ENCODE measurements at places on chromosomes 3 and 15.

DNA sequence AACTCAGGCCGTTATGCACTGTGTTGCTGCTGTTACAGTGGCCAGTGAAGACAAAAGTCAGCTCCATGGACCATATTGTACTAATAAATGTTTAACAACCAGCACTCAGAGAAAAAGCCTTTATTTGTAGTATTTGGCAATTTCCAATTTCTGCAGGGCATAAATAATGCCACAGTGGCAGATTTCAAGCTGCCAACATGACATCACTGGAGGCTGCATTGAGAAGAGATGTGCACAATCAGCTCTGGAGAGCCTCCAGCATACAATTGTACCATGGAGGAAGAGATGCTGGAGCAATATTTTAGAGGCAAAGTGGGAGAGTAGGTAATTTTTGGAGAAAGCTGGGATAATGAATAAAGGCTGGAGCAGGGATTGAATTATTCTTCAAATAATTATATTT is 9.7 kb upstream of the ALCAM start:
- no peaks in the 10 kb centered on the region for H3K36me3 ChIP-seq
- H3K4me1 ChIP-seq: peaks cover 49% of the 10 kb centered on the region
- no peak overlapping the region for H3K4me3 ChIP-seq
- DNase-seq: no peak
- H3K27ac ChIP-seq: no peak overlapping the region

GRCh38 chr15:87949151-87949574 is 307.4 kb downstream of the NTRK3 start:
- H3K36me3 ChIP-seq: no peaks in the 10 kb centered on the region
- H3K4me3 ChIP-seq: no peak overlapping the region
- no peak for DNase-seq
- H3K27ac ChIP-seq: no peak overlapping the region

DNA sequence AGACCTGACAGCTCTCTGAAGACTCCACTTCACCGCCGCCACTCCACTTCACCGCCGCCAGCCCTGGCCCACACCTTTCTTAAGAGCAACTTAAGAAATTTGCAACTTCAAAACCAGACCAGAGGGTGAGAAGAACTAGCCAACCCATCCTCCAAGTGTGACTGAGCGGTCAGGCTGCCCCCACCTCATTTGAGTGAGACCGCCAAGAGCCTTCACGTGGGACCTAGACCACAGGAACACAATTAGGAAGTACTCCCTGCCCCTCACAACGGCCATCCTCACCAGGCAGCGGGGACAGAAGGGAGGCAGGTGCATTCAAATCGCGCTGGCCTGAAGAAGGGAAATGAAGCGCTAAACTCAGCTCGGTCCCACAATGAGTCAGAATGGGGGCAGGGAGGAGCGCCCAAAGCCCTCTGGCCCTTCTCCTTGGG is 156.8 kb upstream of the BCL6 start:
- no peaks in the 10 kb centered on the region for H3K36me3 ChIP-seq
- no peak overlapping the region for H3K27ac ChIP-seq
- H3K27me3 ChIP-seq: peaks cover 3% of the 10 kb centered on the region
- DNase-seq: no peak

DNA sequence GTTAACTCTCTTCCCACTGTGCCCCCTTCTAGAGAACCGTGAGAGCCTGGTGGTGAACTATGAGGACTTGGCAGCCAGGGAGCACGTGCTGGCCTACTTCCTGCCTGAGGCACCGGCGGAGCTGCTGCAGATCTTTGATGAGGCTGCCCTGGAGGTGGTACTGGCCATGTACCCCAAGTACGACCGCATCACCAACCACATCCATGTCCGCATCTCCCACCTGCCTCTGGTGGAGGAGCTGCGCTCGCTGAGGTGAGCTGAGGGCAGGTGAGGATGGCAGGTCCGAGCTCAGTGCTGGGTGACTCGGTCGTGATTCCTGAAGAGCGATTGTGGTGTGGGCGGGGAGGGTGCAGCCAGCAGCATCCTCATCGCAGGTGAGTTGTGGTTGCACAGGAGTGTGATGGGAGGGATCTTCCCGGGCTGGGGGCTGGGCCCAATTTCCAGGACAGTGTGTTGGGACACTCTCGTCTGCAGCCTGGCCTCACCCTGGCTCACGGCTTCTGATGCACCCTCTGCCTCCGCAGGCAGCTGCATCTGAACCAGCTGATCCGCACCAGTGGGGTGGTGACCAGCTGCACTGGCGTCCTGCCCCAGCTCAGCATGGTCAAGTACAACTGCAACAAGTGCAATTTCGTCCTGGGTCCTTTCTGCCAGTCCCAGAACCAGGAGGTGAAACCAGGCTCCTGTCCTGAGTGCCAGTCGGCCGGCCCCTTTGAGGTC is 8.0 kb downstream of the MCM2 start:
- no peaks in the 10 kb centered on the region for H3K27me3 ChIP-seq
- peaks cover 4% of the 10 kb centered on the region for H3K4me1 ChIP-seq
- H3K27ac ChIP-seq: no peak overlapping the region
- DNase-seq: no peak
- H3K4me3 ChIP-seq: no peak overlapping the region
- H3K36me3 ChIP-seq: peaks cover 20% of the 10 kb centered on the region

GRCh38 chr3:146466604-146467003 is 2.8 kb downstream of the PLSCR2 start:
- H3K4me1 ChIP-seq: no peaks in the 10 kb centered on the region
- no peaks in the 10 kb centered on the region for H3K27me3 ChIP-seq
- H3K4me3 ChIP-seq: no peak overlapping the region
- peak; percentile 37 for DNase-seq
- no peaks in the 10 kb centered on the region for H3K36me3 ChIP-seq

DNA sequence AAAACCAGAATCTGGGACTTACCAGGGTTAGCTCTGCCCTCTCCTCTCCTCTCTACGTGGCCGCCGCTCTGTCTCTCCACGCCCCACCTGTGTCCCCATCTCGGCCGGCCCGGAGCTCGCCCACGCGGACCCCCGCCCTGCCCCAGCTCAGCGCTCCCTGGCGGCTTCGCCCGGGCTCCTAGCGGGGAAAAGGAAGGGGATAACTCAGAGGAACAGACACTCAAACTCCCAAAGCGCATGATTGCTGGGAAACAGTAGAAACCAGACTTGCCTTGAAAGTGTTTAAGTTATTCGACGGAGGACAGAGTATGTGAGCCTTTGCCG is 5.4 kb downstream of the ISL2 start:
- peaks cover 96% of the 10 kb centered on the region for H3K27me3 ChIP-seq
- H3K4me1 ChIP-seq: peaks cover 21% of the 10 kb centered on the region
- H3K36me3 ChIP-seq: no peaks in the 10 kb centered on the region
- H3K4me3 ChIP-seq: no peak overlapping the region

DNA sequence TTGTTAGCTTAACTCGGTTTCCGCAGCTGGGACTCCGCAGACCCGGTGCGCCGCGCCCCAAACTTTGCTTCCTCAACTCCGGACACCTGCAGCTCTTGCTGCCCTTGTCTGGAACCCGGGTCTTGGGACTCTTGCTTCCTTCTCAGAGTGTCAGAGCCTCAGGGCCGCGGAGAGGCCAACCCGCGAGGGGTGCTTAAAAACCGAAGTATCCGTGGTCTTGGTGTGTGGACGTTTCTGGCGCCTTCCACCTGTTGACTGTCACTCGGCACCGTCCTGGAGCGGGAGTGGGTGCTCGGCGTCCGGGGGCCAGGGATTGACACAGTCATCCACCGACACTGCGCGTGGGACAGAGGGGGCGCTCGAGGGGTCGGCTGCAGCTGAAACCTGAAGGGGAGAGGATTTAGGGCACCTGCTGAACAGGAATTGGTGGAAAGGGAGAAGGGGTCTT is 386 bp downstream of the SQOR start:
- H3K4me3 ChIP-seq: peak overlapping the region; percentile 68
- H3K36me3 ChIP-seq: no peaks in the 10 kb centered on the region
- H3K27ac ChIP-seq: no peak overlapping the region
- DNase-seq: no peak
- peaks cover 34% of the 10 kb centered on the region for H3K4me1 ChIP-seq
- peaks cover 2% of the 10 kb centered on the region for H3K27me3 ChIP-seq

DNA sequence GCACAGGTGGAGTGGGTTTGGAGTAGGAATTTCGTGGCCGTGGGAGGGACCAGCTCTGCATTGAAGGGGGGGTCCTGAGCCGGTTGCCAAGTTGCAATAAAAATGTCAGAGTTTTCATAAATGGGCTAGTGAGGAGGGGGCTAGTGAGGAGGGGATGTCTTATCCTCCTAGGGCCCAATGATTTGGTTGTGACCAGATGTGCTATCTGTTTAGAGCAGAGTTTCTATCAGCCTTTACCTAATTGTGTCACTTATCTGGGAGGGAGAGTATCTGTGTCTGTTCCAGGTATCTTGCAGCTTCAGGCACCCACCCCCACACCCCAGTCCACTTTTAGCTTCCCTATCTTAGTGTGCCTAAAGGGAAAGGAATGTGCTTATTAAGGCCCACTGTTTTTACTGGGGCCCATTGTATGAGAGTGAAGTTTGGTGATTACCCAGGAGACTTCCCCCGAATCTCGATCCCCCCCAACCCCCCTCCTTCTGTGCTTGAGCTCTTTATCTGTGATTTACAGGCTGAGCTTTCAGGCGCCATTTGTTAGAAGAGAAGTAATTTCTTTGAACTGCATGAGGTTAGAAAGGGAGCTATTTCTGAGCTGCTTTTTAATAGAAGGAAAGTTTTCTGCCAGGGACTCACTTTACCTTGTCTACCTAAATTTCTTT is 42.6 kb downstream of the PPCDC start:
- H3K36me3 ChIP-seq: no peaks in the 10 kb centered on the region
- H3K4me3 ChIP-seq: no peak overlapping the region
- peaks cover 19% of the 10 kb centered on the region for H3K4me1 ChIP-seq
- peak; percentile 39 for DNase-seq
- no peaks in the 10 kb centered on the region for H3K27me3 ChIP-seq

GRCh38 chr3:177673112-177673914 is 476.0 kb upstream of the TBL1XR1 start:
- no peak overlapping the region for H3K27ac ChIP-seq
- H3K27me3 ChIP-seq: no peaks in the 10 kb centered on the region
- no peak overlapping the region for H3K4me3 ChIP-seq
- H3K36me3 ChIP-seq: no peaks in the 10 kb centered on the region
- peaks cover 4% of the 10 kb centered on the region for H3K4me1 ChIP-seq
- peak; percentile 96 for DNase-seq

GRCh38 chr3:12424635-12425319 is 59.5 kb upstream of the TSEN2 start:
- H3K27ac ChIP-seq: no peak overlapping the region
- no peak overlapping the region for H3K4me3 ChIP-seq
- no peaks in the 10 kb centered on the region for H3K36me3 ChIP-seq
- peaks cover 15% of the 10 kb centered on the region for H3K4me1 ChIP-seq
- no peak for DNase-seq

DNA sequence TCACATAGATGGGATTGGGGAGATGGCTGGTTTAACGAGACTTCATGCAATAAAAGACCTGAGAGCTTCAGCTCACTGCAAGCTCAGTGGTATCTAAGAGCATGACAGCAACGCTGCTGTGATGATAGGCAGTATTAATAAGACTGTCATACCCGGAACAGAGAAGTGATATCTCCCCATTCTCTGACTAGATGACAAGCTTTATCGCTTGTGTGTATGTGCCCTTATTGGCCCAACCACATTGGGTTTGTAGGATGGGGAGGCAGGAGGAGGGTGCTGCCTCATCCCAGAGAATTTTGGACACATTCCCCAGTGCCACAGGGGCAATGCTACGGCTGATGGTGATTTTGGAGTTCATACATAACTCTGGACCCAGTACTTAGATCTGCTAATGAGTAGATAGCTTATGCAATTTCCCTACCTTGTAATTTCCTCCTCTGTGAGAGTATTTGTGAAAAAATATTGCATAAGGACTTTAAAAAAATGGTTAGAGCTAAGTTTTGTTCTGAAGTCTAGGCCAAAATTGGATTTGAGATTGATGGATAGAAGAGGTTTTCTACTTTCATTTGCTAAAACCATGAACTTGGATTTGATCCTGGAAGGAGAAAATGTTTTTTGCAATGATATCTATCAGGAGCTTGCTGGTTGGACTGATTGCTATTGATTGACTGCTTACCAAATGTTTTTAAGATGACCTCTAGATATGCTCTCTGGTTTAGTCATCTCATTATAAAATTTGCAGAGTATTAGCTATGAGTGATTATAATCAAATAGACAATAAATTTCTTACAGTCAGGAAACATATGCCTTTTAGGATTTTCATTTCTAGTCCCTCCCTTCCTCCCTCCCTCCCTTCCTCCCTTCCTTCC is 14.0 kb upstream of the TMEM212 start:
- peaks cover 13% of the 10 kb centered on the region for H3K4me1 ChIP-seq
- H3K4me3 ChIP-seq: no peak overlapping the region
- no peaks in the 10 kb centered on the region for H3K36me3 ChIP-seq
- H3K27ac ChIP-seq: no peak overlapping the region
- H3K27me3 ChIP-seq: no peaks in the 10 kb centered on the region

GRCh38 chr3:102068736-102069135 is 219.4 kb downstream of the NFKBIZ start:
- no peak for DNase-seq
- H3K4me3 ChIP-seq: no peak overlapping the region
- H3K36me3 ChIP-seq: no peaks in the 10 kb centered on the region

DNA sequence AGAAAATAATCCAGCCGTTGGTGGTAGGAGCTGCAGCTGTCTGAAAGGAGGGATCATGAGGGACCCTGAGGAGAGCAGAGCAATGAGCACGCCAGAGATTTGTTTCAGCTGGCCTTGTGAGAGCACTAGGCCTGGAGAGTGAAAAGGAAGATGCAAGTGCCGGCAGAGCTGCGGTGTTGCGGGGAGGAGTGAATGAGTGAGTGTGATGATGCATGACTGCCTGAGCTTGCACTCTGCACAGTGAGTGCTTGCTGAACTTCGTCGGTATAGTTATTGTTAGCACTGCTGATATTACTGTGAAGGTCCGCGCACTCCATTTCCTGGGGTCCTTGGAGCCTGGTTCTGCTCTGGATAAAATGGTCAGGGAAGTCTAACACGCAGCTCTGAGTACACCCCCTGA is 23.2 kb downstream of the EIF1B start:
- H3K27ac ChIP-seq: no peak overlapping the region
- no peaks in the 10 kb centered on the region for H3K4me1 ChIP-seq
- no peak overlapping the region for H3K4me3 ChIP-seq
- H3K36me3 ChIP-seq: no peaks in the 10 kb centered on the region

DNA sequence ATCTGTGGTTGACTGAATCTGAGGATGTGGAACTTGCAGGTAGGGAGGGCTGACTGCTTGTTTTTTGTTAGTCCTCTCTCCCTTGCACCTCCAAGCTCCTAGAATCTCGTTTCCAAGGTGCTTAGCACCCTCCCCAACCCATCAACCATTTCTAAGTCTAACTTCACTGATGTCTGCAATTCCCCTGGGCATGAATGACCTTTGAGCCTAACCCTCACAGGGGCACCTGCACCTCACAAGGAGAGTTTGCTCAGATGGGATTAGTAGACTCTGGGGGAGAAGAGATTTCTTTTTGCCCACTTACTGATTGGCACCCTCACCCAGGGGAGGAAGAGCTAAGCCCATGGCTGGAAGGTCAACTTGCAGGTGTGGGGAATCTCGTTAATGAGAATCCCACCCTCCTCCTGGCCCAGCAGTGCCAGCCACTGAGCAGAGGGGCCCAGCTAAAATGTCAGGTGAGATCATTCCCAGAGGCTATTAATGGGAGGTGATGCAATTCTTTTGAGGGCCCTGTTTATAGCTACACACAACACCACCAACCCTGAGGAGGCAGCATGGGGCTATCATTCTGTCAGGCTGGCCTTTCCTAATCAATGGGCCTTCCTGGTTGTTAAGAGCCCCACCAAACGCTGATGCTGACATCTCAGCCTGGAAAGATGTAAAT is 81.6 kb upstream of the HERC1 start:
- H3K27me3 ChIP-seq: peaks cover 2% of the 10 kb centered on the region
- H3K27ac ChIP-seq: no peak overlapping the region
- peaks cover 6% of the 10 kb centered on the region for H3K4me1 ChIP-seq
- no peaks in the 10 kb centered on the region for H3K36me3 ChIP-seq

Measured in astrocyte (in vitro differentiated cells and primary cell).